ENCODE measurements at places on chromosomes 4 and X.

- no peak for DNase-seq
Measured at GRCh38 chrX:48468247-48468671, 1.8 kb downstream of the SLC38A5 start.

- DNase-seq = no peak
Measured at GRCh38 chrX:118373538-118373937, 27.6 kb downstream of the WDR44 start.

DNA sequence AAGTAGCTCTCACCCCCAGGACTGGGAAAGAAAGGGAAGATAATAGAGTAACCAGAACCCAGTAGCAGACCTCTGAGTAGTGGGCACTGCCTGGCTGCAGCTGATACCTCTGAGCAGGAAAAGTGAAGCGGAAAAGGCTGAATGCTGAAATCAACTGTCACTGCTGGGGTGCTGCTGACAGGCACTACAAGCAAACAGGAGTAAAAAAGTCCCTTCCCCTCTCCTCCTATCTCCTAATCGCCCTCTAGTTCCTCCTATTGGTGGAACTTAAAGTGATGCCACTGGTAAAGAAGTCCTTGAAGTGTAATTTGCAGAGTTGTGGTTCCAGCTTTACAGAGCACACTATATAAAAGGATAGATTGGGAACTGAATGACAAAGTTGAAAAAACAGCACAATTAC is 32.8 kb upstream of the GLRB start:
- DNase-seq = peak; percentile 52

- DNase-seq = no peak
Measured at GRCh38 chrX:147570483-147570882, 341.2 kb upstream of the FMR1 start.

- no peak for DNase-seq
Measured at GRCh38 chr4:104751468-104751867, 256.8 kb upstream of the CXXC4 start.

GRCh38 chr4:26905172-26905571 is 44.5 kb downstream of the STIM2 start:
- no peak for DNase-seq

GRCh38 chr4:16027626-16028025 is 56.2 kb downstream of the PROM1 start:
- DNase-seq = peak; percentile 63

GRCh38 chr4:78625073-78625472 is 73.5 kb downstream of the ANXA3 start:
- no peak for DNase-seq

GRCh38 chr4:133347409-133347808 is 198.3 kb downstream of the PCDH10 start:
- no peak for DNase-seq

DNA sequence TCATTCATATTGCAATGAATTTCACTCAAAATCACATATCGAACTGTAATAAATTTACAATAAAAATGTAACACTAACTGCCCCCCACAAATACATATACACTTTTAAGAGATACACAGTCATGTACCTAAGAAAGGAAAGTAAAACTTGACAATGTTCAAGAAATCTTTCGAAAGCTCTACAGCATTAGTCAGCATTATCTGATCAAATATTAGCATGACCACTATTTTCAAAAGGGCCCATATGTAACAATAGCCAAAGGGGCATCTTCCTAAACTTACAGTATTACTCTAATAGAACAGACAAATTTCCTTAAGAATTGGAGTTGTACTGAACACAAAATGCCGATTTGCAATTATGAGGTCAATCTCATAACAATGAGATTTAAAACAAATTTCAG is 51.8 kb downstream of the STX18 start:
- no peak for DNase-seq

- peak; percentile 69 for DNase-seq
Measured at GRCh38 chr4:101400096-101400495, 52.8 kb upstream of the PPP3CA start.

- peak; percentile 70 for DNase-seq
Measured at GRCh38 chr4:101678180-101678579, 112.3 kb upstream of the BANK1 start.

DNA sequence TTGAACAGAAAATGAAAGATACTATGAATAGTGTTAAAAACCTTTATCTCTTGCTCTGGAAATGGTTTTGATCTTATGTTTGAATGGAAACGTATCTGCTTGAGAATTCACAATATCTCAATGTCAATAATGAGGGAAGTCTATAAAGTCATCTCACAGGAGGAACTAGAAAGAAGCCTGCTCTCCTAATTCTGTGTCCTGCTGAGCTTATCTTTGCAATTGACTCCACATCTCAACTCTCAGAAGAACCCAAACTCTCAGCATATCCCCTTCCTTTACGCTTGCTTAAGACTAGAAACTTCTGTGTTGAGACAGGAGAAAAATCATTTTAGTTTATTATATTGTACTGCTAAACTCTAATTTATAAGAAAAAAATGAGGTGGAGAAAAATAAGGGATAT is 8.3 kb upstream of the PF4V1 start:
- no peak for DNase-seq

DNA sequence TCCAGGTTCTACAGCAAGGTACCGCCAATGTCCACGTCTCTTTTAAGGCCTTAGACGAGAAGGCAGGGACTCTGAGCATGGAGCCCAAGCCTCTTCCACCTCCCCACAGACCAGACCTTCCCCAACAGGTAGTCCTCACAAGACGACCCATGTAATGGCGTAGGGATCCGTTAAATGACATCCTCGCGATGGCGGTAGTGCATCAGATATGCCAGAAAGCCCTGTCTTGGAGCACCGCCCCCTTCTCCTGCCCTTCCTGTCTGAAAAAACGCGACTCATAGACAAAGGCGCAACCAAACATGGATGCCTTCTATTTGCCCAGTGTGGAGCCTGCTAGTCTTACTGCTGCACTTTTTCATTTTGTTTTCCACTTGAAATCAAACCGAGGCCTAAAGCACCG is 185.4 kb downstream of the OR13H1 start:
- DNase-seq = peak; percentile 86

- DNase-seq = no peak
Measured at GRCh38 chr4:141074098-141074878, 59.0 kb downstream of the RNF150 start.

GRCh38 chr4:187865914-187866313 is 129.7 kb upstream of the ZFP42 start:
- no peak for DNase-seq

DNA sequence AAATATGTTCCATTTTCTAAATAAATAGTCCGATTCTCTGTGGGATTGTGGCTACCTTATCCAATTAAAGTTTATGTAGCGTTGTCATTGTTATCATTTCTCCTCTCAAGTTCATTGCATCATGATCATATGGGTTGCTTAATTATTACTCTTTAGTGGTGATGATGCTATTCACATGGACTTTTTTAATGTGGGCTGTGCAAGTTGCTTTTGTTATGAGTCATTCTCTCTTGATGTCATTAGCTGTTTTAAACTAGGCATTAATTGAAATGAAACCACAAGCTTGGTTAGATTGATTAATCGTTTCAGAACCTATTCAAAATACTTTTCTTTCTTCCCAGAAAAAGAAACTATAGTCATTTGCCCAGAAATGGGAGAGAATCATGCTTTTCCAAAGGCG is 38.2 kb downstream of the NHS start:
- peak; percentile 91 for DNase-seq

DNA sequence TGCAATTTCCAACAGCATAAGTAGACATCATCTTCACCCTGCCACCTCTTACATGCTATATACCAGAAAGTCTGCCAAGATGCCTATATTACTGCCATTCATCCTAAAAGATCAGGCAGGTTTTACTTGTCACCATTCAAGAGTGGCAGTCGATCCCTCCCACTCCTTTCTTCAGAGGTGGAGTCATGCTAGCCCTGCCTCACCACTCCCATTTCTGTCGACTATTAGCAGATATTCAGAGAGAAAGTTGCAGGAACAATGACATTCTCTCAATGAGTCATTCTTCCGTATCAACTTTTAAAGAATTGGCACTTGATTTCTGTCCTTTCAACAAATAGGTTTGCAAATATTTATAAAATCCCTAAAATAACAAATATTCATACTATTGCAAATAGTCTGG is 1060.1 kb downstream of the ADGRL3 start:
- no peak for DNase-seq

DNA sequence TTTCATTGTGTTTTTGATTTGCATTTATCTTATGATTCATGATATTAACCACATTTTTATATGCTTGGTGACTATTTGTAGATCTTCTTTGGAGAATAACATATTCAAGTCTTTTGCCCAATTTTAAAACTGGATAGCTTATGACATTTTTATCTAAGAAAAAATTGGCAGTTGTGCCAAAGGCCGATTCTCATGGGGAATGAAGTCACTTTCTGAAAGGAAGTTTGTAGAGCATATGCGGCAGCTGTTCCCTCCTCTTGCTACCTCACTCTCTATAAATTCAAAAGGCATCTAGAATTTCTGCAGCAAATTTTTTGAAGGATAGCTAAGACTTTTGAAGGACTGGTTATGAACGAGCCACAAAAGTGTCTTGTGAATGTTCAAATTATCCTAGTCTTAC is 2353.5 kb downstream of the ARAP2 start:
- DNase-seq = peak; percentile 30

DNA sequence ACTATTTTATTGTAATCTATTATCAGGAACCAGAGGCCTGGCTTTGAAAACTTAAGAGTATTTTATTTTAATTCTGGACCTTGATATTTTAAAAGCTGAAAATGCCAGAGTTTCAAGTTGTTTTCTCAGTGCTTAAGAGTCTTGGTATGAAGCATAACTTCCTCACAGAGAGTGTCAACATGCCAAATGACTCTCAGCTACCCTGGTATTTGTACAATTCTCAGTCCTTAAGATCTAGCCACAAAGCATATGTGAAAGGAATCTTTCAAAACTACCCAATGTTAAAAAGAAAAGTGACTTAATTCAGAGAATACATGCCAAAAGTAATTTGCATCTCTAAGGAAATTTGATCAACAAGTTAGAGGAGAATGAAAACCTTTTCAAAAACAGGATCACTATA is 171.9 kb downstream of the DKK2 start:
- peak; percentile 34 for DNase-seq

- DNase-seq = peak; percentile 71
Measured at GRCh38 chrX:119669424-119670037, 23.4 kb downstream of the SEPTIN6 start.

DNA sequence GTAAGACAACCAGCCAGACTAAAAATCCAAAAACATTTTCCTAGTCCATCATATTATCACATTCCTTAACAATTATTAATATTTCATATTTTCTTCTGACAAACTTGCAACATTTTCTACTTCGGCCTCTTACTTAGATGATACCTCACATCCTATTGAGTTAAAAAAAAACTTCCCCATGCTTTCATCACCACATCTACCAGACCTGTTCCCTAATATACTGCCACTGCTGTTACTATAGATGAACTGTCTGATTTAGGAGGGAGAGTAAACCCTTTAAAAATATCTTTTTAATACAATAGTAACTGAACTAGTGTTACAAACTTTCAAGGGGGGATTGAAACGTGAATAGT is 1.5 kb downstream of the FAM200B start:
- no peak for DNase-seq

DNA sequence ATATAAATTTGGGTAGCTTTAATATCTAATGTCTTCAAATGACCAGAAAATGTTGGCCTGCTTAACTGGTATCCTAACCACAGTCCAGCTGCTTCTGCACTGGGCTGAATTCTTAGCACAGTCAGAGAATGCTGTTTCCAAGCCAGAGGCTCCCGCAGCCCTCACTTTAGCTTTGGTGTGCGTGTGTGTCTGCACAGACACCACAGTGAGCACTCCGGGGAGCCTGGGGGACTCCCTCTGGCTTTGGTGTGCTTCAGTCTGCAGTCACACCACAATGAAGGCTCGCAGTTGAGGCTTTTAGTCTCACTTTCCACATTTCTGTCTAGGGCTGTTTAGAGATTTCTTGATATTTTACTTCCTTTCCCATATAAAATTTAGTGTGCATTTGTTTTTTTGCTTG is 53.6 kb downstream of the APOO start:
- no peak for DNase-seq

DNA sequence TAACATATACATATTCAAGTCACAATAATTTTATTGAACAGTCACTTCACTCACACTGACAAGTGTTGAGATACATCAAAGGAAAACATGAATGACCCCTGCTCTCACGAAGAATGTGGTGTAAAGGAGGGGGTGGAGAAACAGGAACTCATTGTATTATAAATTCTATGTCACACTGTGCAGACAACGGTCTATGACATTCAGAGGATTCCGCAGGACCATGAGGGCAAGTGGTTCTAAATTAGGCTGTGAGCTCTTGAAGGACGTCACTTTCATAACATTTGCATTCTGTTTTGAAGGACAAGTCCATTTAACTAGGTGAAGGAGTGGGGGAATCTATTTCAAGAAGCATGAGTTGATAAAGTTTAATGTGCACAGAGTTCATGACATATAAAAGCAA is 415.2 kb upstream of the HS3ST1 start:
- DNase-seq = no peak

DNA sequence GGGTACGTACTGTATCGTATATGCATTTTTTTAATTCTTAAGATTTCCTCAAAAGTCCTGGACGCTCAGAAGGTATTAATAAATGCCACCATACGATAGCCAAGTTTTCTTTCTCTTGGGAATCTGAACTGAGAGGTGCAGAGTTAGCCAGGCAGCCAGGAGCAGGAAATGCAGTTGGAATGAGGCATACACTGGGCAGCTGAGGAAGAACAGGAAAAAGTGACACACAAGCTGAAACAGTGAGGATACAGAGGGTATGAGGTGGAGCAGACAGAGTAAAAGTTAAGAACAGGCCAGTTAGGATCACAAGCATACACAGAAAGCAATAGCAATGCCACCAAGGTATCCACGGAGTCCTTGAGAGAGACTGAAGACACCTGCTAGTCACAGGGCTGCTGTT is 13.4 kb downstream of the UFSP2 start:
- no peak for DNase-seq

DNA sequence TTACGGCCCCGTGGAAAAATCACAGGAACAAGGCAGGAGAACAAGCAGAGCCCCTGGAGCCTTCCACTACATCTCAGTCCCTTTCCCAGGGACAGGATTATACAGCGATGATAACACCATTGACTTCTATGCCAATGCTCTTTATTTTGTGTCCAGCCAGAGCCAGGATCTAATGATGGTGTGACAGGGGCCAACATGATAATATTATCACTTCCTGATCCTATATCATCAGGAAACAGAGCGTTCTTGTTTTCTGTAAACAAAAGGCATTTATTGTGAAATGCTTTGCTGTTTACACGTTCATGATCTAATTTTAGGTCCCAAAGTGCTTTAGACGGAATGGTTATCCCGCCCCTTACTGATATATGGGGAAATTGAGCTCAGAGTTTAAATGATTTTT is 12.8 kb downstream of the TMPRSS11E start:
- DNase-seq = no peak

- DNase-seq = no peak
Measured at GRCh38 chr4:79022529-79022928, 83.3 kb upstream of the PAQR3 start.

- no peak for DNase-seq
Measured at GRCh38 chr4:37976507-37976906, 16.3 kb downstream of the PTTG2 start.

DNA sequence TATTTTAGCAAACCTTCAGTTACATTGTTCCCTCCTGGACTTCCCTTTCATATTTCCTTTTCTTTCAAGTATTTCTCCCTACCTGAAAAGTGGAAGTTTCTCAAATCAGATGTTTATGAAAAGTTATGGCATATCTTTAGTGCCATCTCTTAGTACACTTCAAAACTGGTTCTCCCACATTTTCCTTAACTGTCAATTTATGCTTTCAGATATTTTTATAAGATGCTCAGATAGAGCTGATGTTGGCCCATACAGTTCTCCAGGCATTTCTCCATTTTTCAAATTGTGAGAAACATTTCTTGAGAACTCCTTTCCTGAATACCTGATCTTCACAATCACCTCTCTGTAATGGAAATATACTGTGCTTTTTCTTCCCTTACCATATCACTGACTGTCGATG is 32.5 kb upstream of the AP1AR start:
- DNase-seq = no peak
